HCT116 (cell line): ENCODE measurements at places on chromosomes 2 and 18. TPM values are rescaled to one million over a fixed set of nuclear protein-coding genes. Genes with fewer than 3 reads are reported as not detected.

GRCh38 chr18:76604935-76605240 is 109.8 kb upstream of the ZNF516 start:
- no peak for DNase-seq

DNA sequence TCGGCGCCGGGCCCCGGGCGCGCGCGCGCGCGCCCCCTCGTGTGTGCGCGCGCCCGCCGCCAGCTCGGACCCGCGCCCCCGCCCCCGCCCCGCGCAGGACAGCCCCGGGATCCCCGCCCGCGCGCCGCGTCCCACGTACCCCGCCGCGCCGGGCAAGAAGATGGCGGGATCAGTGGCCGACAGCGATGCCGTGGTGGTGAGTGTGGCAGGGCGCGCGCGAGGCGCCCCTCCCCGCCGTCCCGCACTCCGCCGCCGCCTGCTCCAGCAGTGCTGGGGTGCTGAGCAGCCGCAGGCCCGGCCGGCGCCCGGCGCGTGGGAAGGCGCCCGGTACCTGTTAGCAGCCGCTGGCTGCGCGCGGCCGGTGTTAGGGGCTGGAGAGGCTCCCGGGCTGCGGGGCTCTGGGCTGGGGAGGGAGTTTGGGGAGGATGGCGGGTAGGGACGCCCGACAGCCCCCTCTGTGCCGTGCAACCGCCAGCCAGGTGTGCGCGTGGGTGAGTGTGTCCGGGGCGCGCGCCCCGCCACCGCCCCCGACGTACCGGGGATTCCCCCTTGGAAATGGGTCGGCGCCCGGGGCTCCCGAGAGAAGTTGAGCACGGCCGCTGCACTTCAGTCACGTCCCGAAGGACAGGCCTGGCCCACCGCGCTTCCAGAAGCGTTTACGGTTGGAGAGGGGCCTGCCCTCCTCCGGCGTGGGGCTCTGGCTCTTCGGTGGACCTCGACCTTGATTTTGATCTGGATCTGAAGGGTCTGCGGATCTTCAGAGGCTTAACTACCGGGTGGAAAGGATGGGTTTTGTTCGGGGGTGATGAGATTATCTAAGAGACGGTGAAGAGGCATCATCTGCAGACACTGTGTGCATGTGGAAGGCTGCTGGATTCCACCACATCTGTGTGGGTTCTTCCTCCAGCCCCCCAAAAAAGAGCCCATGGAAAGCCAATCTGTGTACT is 697 bp downstream of the LGALSL start:
- no peak for DNase-seq

GRCh38 chr2:46547223-46548102 is 68.1 kb downstream of the TMEM247 start:
- DNase-seq, result no peak

GRCh38 chr18:69528435-69528834 is 127.7 kb downstream of the DOK6 start:
- DNase-seq, result no peak

GRCh38 chr2:129781749-129782632 is 197.5 kb upstream of the RAB6C start:
- DNase-seq, result no peak

DNA sequence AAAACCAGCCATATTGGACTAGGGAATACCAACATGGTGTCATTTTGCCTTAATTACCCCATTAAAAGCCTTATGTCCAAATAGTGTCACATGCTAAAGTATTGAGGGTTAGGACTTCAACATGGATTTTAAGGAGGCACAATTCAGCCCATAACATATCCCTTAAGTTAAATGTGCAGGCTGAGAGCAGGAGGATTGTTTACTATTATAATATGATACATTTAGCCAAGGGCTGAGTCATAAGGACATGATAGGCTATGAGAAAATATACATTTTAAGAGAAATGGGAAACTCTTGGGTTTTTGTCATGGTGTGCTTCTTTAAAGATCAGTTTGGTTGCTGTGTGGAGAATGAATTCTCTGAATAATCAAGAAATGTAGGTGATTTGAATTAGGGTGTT is 136.8 kb downstream of the RDH14 start:
- no peak for DNase-seq

DNA sequence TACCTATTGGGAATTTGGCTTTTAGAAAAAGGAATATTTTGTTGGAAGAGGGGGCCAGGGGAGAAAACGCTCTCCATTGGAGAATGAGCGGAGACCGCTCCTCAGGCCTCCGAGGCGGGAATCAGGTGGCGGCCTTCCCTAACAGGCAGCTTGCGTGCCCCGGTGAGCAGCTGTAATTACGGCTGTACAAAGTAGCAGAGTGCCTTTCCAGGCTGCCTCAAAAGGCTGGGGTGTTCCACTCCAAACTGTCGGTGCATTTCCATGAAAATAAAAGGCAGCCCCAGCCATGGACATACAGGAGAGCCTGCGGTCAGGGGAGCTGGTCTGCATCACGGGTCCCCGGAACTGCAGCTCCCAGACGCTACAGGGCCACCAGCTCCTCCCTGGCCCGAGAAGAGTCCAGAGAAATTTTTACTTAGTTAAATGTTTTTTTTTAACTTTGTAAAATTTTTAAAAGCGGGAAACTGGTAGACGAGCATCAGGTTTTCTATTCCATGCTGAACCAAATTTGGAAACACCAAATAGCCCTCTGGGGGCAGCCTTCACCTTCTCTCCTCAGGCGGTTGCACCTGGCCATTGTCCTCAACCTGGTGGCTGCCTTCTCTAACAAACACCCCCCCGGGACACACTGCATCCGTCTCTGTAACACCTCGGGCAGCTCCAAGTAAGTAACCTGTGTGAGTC is 209.3 kb upstream of the SALL3 start:
- DNase-seq, result no peak

- DNase-seq, result no peak
Observed at GRCh38 chr2:20672201-20672951, 5.4 kb downstream of the GDF7 start.

GRCh38 chr2:237045449-237045848 is 40.2 kb upstream of the COPS8 start:
- DNase-seq, result no peak

DNA sequence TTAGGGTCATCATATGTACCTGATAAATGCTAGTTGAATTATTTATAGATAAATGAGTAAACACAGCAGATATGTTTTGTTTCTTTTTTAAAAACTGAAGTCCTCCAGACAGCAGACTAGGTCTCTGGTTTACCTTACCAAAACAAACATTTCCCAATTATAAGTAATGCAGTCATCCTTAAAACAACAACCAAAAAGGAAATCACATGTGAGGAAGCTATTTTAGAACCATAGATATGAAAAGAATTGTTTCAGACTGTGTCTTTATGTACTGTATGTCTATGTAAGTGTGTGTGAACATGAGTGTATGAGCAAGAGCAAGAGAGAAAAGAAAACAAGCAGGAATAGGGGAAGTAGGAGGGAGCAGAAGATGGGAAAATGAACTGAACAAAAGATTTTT is 441.0 kb downstream of the CPS1 start:
- no peak for DNase-seq

DNA sequence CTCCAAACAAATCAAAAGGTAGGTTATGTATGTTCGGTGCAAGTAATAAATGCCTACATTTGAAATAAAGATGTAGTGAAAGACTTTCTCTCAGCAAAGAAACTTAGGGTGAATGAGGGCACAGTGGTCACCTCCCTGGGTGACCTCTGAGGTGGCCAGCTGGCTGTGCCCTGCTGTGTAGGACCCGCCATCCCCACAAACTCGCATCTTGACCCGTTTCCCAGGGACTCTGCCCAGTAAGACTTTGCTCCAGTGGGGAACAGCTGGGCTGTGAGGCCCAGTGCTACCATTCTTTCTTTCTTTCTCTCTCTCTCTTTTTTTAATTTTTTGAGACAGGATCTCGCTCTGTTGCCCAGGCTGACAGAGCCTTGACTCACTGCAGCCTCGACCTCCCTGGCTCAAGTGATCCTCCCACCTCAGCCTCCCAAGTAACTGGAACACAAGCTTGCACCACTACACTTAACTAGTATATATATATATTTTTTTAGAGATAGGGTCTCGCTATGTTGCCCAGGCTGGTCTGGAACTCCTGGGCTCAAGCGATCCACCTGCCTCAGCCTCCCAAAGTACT is 8.2 kb upstream of the GAREM2 start:
- no peak for DNase-seq

- DNase-seq, result no peak
Observed at GRCh38 chr2:12196495-12196894, 450.1 kb downstream of the LPIN1 start.

GRCh38 chr2:11550302-11550701 is 16.5 kb downstream of the GREB1 start:
- no peak for DNase-seq

GRCh38 chr18:10032331-10033015 is 118.7 kb downstream of the VAPA start:
- DNase-seq, result no peak

DNA sequence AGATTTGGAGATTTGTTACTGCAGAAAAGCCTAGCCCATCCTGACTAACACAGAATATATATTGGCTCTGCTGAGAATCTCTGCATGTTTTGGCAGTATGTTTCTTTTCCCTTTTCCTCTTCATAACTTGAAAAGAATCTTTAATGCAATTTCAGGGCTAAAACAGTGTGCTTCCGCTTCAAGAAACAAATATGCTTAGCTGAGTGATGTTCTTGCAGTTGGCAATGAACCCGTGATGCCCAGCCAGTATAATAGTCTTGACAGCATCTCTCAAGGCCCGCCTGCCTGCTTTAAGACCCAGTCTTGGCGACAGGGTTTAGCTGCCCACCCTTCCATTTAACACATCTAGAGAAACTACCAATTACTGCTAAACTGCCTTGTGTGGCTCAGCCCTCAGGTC is 184.5 kb downstream of the INO80D start:
- no peak for DNase-seq

- DNase-seq, result no peak
Observed at GRCh38 chr2:127008265-127009015, 98.5 kb downstream of the BIN1 start.

DNA sequence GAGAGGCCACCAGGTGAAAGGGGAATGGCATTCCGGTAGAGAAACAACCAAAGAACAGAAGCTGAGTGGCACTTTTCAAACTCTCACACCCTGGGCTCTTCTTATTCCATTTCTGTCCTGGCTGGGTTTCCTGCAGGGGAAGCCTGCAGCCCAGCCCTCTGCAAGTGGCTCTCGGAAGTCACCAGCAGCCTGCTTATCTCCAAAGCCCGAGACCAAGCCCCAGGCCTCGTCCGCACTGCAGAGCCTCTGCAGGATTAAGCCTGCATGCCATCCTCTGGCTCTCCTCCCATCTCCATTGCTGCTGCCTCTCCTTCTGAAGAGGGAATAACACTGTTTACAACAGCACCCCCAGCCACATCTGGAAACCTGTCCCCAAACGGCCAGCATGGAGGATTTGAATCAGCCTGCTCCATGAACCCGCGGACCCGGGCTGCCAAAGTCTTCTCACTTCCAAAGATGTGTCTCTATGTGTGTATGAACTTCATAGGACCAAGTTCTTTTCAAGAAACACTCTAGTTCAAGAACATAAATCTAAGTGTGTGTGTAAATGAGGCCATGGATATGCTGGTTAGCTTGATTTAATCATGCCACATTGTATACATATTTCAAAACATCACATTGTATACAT is 54.2 kb downstream of the DIPK1C start:
- DNase-seq, result no peak

DNA sequence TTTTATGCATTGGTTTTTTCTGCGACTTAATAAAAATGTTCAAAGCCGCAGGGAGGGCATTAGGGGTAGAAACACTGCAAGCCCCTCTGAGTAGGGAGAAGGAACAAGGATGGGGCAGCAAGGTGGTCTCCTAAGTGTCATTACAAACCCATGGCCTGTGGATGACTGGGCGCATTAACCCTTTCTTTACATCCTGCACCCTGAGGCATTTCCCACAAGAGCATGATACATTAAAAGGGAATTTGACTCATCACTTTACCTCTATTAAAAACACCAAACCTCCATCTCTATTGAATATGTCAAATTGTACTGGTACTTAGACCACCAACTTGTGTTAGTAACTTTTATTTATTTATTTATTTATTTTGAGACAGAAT is 112.5 kb downstream of the VIT start:
- no peak for DNase-seq

- DNase-seq, result no peak
Observed at GRCh38 chr2:195903956-195904355, 164.7 kb downstream of the DNAH7 start.

- DNase-seq, result no peak
Observed at GRCh38 chr18:35683021-35683420, 101.5 kb downstream of the GALNT1 start.

- no peak for DNase-seq
Observed at GRCh38 chr18:8788503-8789429, 83.4 kb downstream of the MTCL1 start.

DNA sequence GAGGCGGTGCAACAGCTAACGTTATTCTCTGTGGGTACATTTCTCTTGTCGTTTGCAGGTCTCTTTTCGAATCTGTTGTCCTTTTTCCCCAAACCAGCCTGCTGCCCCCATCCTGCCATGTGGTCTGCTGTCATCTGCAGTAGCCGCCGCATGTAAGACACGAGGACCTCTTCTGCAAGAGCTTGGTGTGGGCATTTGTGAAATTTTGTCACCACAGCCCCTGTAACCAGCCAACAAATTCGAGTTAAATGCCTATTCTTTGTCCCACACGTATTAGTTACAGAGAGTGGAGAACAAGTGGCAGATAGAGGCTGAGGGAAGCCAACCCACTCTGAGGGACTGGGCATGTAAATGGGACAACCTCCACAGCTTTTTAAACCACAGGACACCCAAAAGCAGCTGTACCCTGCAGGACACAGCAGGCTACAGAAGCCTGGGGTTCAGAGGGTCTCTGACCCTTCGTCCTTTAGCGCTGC is 35.0 kb downstream of the ITGA6 start:
- no peak for DNase-seq

DNA sequence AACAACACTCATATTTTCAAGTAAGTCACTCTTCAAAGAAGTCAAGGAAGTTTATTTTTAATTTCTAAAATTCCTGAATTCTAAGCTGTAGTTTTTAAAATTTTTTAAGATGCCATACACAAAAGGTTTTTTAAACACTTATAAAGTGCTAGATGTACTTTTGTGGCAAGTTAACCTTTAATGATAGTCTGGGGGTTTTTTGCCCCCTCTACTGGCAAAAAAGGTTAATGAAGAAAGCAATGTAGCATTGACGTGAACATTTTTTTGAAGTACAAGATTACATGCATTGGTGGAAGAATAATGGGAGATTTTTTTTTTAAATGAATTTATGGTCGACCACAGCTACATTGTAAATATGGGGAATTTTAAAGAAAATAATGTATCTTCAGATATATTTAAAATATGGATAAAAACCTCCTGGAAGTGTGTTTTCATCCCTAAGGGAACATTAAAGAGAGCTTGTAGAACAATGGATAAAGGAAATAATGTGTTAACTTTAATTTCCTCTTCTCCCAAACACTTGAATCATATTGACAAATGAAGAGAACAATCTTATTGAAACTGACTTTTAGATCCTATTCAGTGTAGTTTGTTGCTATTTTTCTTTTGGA is 12.6 kb downstream of the ITPRID2 start:
- DNase-seq, result no peak

Gene POTEI
- total RNA-seq, result 1.2 TPM

Gene CCBE1
- 0.84 TPM for total RNA-seq

Gene HMSD
- total RNA-seq, result 5.3 TPM

Gene EVA1A
- total RNA-seq, result 2.8 TPM

Gene MSGN1
- total RNA-seq, result not detected

Gene NOSTRIN
- total RNA-seq, result 3.1 TPM

Gene CFLAR
- total RNA-seq, result 35.6 TPM

Gene RETSAT
- total RNA-seq, result 59.7 TPM

Gene CD8A
- total RNA-seq, result 0.76 TPM

Gene IL37
- not detected for total RNA-seq
